ACHN (cell line): ENCODE measurements at places on chromosomes 6 and 20.

GRCh38 chr20:48034751-48035150 is 249.5 kb upstream of the SULF2 start:
- DNase-seq, result no peak

GRCh38 chr6:36326356-36326995 is 10.2 kb downstream of the BNIP5 start:
- no peak for DNase-seq

- no peak for DNase-seq
Observed at GRCh38 chr6:153048631-153049030, 46.1 kb upstream of the MTRF1L start.

DNA sequence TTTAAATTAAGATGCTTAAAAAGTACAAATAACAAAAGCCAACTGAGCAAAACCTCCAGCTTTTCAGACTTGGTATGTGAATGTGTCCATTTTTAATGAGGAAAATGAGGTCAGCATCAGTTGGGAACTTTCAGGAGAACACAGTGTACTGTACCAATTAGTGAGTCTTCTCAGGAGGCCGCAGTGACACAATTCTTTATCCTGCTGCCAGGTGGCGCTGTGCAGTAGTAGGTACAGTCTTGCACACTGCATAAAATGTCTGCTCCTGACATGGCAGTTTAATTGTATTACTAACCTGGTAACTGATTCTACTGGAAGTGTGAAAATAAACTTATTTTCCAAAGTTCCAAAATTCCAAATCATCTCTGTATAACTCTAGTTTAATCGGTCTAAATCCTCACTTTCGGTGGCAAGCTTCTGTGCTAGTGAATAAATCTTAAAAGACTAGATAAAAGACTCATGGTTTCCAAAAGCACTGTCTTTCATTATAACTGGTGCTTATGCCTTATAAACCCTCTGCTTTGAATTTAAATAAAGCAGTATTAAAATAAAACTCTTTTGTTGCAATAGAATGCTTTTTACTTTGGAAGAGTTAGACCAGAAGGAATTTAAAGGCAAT is 214.8 kb upstream of the MMS22L start:
- DNase-seq, result peak; percentile 66

DNA sequence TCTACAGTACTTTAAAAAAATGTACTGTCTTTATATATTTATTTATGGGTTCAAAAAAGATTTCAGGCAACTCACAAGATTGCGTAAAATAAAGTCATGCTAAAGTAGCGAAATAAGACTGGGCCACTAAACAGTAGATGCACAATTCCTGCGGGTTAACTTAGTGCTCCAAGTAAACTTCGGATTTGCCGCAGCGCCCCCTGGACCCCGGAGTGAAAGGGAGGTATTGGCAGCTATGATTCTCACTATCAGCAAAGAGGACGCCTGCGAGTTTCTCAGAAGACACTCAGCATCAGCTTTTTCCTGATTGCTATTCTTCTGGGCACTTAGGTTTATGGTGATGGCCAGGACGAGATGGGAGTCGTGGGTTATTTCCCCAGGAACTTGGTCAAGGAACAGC is 1.4 kb downstream of the OTOR start:
- no peak for DNase-seq

DNA sequence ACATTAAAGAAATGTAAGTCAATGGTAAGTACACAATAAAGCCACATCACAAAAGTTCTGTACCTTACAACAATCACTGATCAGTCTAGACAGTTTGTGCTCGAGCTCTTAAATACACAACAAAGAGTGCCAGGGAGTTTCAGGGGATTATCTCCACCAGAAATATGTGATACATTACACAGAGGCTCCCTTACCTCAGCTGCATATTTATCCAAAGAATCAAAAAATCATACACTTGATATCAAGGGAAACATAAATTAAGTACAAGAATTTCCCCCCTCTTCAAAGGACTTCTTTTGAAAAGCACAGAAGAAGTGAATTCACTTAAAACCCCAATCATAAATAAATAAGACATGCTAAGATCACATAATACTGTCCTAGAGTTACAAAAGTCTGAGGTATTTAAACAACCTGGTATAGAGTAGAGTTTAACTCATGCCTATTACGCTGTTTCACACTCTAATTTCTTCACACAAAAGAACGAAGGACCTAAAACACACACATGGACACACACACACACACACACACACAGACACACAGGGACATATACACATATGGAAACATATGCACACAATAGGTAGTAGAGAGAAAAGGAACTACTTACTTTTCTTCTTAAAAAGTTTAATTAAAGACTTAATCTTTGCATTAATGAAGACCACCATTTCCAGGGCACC is 528 bp downstream of the NHSL1 start:
- peak; percentile 28 for DNase-seq

GRCh38 chr6:11978169-11978987 is 33.7 kb upstream of the HIVEP1 start:
- no peak for DNase-seq

DNA sequence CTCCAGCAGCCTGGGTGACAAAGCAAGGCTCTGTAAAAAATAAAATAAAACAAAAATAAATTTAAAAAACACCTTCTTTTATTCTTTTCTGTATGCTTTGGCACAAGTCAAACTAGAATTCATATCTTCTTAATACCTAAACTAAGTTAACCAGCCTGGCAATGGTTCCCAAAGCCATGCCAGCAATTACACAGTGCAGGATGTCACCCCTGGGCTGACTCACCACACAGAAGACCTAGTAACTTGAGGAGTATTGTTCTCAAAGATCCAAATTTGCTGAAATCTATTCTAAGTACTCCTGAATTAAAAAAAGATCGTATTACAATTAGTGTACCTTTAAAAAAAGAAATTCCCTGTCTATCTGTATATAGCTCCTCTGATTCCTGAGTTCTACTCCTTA is 162.7 kb upstream of the SGK1 start:
- DNase-seq, result peak; percentile 11

- DNase-seq, result no peak
Observed at GRCh38 chr6:73547036-73547435, 26.2 kb upstream of the EEF1A1 start.

GRCh38 chr20:21781446-21782075 is 76.1 kb downstream of the PAX1 start:
- DNase-seq, result no peak

DNA sequence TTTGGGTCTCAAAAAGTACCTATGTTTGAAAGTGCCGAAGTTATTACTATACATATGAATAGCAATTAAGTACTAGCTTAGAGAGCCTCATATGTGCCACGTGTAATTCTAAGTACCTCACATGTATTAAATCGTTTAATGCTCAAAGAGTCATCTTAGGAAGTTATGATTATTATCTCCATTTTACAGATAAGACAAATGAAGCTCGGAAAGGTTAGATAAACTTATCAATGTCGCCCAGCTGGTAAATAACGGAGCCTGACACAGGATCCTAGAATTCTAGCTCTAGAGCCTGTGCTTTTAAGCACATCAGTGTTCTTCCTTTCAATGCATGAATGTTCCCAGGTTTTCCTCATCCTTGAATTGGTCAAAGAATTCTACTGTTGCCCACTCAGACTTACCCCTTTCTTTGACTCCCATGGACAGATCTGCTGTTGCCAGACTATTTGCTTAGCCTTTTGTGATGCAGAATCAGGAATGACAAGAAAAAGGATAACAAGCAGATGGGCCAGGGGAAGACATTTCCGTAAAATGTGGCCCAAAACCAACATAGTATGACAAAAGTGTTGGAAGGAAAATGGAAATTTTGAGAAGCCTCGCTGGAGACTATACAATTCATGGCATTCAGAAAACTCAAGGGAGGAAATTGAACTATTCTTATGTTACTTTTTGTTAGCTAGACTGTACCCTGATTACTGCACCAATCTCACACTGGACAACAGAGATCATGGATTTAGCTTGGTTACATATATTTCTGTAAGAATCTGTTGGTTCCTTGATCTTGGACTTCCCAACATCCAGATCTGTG is 237.1 kb upstream of the CITED2 start:
- no peak for DNase-seq

GRCh38 chr20:61727761-61728160 is 337.9 kb downstream of the TAF4 start:
- no peak for DNase-seq

DNA sequence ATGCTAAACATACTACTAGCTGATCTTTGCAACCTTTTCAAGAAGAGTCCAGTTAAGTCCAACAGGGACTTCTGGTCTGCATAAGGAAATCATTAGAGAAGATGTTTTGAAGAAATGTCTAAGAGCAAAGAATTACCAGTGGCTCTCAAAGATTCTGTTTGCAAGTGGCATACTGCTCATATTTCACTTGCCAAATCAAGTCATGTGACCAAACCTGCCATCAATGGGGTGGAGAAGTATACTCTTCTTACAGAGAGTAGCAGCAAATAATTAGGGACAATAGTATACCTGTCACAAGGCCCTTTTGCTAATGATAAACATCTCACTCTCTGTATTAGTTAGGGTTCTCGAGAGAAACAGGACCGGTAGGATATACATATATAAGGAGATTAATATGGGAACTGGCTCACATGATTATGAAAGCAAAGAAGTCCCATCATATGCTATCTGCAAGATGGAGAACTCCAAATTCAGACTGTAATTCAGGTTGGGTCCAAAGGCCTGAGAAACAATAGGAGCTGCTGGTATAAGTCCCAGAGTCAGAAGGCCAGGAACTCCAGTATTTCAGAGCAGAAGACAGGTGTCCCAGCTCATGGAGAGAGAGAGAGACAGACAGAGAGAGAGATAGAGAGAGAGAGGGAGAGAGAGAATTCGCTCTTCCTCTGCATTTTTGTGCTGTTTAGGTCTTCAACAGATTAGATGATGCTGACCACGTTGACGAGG is 111.5 kb downstream of the LCA5 start:
- DNase-seq, result no peak

GRCh38 chr6:112697265-112697664 is 350.1 kb downstream of the RFPL4B start:
- no peak for DNase-seq

DNA sequence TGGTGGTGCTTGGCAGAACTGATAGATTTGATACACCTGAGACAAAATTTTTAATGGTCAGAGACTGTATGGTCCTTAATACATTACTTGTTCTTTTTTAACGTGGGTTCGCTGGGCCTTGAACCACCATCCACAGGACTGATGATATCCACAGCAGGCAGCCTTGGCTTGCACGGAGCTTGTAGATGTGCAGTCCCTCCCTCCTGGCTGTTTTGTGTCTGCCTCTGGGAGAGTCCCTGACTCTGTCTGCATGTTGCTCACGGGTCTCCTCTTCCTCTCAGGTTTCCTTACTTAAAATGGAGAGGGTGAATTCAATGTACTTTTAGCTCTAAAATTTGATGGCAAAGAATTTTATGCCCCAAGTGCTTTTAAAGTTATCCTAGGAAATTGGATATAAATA is 17.5 kb downstream of the KIF25 start:
- no peak for DNase-seq

GRCh38 chr20:18005170-18005989 is 36.6 kb downstream of the MGME1 start:
- DNase-seq, result no peak

- DNase-seq, result no peak
Observed at GRCh38 chr6:43729537-43729936, 40.5 kb upstream of the VEGFA start.

DNA sequence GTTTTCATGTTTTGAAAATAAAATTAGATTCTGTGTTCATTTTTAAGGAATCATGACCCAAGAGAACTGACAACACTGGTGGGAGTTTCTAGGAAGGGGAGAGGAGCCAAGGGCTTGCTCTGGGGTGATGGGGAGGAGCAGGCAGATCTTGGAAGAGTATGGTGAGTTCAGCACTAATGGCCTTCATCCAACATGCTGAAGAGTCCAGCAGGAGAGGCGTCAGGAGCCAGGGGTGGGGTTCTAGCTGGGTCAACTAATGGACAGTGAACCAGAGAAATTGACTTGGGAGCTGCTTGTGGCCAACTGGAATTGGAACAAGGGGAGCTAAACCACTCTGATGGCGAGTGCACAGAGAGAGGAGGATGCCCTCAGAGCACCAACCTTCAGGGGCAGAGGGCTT is 107.1 kb downstream of the MRPL14 start:
- DNase-seq, result no peak

DNA sequence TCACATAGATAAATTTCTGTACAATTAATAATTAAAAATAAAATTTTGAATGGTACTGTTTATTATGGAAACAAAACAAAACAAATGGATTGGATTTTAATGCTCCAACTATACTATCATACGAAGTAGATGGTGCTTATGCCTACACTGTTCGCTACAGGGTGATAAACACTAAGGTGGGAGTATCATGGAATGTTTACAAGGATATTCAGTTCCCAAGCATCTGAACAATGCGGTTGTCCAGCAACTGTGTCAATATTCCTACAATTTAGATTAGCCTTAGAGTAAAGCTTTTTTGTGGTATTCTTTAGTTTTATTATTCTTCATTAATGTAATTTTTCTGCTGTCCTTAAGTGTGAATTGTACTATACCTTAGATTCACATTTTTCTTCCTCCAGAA is 105.1 kb downstream of the MMS22L start:
- DNase-seq, result no peak

GRCh38 chr6:118377711-118378414 is 170.2 kb upstream of the PLN start:
- DNase-seq, result no peak

DNA sequence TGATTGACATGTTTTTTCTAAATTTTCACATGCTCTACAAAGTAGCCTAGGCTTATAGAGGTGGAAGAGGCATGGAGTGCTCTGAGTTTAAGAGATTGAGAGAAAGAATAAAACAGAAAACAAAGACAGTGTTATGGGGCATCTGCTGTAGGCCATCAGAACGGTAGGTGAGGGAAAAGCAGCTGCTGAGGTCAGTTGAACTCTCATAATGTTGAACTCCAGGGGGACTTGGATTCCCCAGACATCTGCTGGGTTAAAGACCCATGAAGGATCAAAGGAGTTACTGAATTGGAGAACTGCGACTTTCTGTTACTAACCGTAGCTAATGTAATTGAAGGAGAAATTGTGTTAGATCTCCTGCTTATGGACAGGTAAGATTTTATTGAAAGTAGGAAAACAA is 333.9 kb downstream of the TFAP2B start:
- DNase-seq, result no peak
